CD4-positive, alpha-beta T cell treated with Interleukin-17A for 4 hours (primary cell): ENCODE measurements at places on chromosomes 2 and 18.

DNA sequence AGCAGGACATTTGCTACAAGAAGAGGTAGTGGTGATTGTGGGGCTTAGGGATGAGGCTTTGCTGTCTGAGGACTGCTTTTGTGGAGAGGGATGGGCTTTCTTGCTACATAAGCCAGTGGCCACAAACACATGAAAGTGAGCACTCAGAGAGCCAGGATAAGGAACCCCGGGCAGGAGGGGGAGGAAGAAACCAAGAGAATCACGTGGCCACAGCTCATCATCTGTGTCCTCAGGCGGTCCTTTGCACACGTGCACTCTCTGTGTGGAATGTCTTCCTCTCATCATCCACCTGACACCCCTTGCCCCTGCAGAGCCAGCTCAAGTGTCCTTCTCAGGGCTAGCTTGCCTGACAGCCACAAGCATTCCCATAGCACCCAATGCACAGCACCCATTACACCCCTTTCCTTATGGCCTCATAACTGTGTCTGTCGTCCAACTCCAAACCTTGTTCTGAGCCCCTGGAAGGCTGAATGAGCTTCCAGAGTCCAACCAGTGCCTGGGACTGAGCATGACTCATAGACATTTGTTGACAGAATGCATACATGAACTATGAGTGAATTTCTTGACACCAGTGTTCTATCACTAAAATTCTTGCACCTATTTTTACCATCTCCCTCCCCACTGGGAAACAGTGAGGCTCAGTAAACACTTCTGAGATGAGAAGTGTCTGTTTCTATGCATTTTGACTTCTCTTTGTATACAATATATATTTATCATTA lies 398.3 kb downstream of the ALK start:
- DNase-seq = no peak

DNA sequence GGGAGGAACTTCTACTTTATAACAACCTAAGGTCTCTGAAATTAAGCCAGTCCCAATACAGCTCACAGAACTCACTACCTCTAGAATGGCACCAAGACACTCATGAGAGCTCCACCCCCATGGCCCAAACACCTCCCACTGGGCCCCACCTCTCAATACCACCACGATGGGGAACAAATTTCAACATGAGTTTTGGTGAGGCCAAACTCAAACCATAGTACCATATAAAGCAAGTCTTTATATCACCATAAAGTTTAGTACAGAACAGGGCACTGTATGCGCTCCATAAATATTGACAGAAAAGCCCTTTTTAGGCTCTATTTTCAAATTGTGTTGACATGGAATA lies 3.3 kb downstream of the AFG3L2 start:
- no peak for DNase-seq

DNA sequence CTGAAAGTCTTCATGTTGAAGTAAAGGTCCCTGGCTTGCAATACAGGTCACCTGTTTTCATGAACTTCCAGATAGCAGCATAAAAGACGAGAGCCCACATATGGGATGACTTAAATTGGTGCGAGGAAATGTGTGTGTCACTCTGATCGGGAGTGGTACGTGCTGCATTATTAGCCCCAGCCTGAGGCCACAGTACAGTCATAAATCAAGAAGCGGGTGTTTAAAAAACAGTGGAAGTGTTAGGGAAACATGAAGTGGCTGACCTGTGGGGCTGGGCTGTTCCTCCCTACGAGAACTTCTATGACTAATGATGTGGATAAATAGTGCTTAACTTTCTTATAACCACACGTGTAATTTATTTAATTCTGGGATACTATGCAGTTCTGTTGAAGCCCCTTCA lies 24.4 kb downstream of the RDH14 start:
- no peak for DNase-seq

GRCh38 chr2:13649918-13650317 lies 933.2 kb downstream of the TRIB2 start:
- DNase-seq = no peak

- no peak for DNase-seq
Measured at GRCh38 chr2:234970477-234970882, 18.7 kb downstream of the SH3BP4 start.

DNA sequence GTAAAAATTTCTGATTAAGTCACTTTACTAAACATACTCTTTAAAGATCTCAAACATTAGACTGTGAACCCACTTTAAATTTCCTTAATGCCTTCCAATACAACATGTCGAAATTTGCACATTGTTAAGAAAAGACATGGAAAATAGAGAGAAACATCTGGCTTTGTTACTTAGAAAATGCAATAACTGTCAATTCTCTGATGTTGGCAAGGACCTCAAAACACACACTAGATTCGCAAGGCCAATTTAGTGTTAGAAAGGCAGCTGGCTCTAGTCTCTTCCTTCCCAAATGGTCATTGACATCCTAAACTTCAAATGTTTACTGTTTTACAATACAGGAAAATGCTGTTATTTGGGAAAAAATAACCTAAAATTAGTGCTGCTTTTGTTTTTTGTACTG lies 110.6 kb downstream of the UPP2 start:
- no peak for DNase-seq

- DNase-seq = no peak
Measured at GRCh38 chr18:75209951-75210258, 692 bp upstream of the TSHZ1 start.

DNA sequence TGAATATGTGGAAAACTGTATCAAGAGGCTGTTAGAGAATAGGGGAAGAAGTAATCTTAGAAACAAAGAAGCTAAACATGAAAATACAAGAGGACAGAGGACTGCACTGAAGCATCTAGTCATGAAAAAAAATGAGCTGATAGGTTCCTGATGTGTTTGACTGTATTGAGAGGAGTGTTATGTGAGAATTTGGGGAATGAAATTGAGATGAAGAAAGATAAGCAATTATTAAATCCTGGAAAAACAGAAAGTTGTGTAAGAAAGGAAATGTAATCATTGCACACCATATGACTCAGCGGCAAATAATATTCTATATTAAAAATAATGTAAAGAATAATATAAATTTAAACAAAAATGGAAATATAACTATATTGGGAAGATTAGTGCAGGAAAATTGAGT lies 71.2 kb downstream of the SEMA4F start:
- no peak for DNase-seq

DNA sequence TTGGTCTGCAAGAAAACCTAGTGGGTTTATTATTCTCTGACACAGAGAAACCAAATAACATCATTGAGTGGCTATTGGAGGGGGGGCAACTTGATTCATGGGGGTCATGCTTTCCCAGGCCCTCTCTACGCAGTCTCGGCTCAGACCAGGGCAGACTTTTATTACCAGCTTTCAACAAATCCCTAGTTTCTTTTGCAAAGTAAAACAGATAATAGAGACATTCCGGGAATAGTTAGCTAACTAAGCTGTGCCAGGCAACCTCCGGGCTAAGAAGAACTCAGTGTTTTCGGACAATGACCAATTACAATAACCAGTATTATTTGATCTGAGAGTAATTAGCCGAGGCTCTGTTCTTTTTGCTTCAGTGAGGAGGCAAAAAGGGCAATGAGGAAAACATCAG lies 66.3 kb downstream of the CDK15 start:
- DNase-seq = no peak

DNA sequence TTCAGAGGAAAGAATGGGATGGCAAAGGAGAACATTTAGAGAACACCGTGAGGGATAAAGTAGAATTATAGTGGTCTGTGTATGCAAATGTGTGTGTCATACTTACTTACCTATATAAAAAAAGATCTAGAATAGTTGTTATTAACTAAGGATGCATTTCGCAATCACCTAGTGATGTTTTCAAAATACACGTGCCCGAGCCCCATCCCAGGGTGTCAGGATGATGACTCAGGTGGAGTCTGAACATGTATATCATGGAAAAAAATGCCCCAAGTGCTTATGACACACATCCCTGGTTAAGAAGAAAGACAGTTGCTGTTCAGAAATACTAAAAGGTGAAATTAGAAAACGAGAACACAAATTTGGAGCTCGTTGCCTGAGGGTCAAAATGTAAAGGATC lies 109.0 kb downstream of the CERS6 start:
- DNase-seq = peak; percentile 12

GRCh38 chr2:225002656-225003045 lies 39.6 kb downstream of the DOCK10 start:
- peak; percentile 61 for DNase-seq

DNA sequence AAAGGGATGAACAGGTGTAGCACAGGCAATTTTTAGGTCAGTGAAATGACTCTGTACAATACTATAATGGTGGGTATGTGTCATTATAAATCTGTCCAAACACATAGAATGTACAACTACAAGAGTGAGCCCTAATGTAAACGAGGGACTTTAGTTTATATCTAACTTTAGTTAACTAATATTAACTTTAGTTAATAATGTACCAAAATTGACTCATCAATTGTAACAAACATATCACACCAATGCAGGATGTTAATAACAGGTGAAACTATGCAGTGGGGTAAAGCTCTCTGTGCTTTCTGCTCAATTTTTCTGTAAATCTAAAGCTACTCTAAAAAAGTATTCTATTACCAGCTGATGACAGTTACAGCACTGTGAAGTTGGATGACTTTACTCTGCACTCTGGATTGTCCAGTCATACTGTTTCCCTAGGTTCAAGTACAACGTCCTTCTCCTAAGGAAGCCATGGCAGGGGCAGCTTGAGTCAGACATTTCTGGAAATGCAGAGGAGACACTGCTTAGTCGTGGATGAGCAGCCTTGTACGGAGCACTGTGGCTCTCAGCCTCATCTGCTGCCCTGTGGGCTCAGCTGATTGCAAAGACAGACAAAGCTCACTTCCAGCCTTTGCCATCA lies 26.1 kb downstream of the TGFA start:
- no peak for DNase-seq

DNA sequence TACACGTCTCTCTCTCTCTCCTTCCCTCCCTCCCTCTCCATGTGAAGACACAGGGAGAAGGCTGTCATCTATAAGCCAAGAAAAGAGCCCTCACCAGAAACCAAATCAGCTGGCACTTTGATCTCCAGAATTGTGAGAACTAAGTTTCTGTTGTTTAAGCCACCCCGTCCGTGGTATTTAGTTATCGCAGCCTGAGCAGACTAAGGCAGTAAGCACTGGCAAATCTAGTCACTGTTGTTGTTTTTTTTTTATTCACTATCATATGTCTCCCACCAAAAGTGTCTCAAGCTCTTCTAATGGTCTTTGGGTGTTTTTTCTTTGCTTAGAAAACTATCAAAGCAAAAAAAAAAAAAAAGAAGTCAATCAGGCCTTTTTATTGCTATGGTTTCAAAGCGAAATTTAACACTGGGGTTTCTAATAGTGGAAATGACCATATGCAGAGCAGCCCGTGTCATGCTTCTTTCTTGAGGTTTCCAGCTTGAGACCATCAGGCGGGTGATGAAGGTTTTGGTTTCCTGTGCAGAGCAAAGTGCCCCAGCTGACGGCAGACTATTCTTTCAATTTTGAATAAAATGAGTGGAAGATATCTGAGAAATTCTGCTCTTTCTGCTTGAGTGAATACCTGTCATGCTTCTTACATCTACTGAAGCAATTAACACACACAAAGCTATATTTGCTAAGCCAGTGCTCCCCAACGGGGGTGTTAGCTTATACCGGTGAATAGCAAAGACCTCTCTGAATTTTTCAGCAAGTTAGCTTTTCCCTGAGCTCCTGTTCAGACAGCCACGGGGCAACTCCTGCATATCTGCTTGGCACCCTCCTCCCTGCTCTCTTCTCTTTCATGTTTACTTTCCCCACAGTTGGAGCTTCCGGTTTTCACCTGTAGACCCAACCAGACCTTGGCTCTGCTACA lies 394.1 kb upstream of the ATP5MC3 start:
- DNase-seq = no peak

GRCh38 chr2:208239770-208240493 lies 14.9 kb downstream of the IDH1 start:
- DNase-seq = no peak

- DNase-seq = no peak
Measured at GRCh38 chr18:55657572-55658331, 69.8 kb upstream of the TCF4 start.

- peak; percentile 77 for DNase-seq
Measured at GRCh38 chr2:96895746-96896651, 26.1 kb upstream of the SEMA4C start.

DNA sequence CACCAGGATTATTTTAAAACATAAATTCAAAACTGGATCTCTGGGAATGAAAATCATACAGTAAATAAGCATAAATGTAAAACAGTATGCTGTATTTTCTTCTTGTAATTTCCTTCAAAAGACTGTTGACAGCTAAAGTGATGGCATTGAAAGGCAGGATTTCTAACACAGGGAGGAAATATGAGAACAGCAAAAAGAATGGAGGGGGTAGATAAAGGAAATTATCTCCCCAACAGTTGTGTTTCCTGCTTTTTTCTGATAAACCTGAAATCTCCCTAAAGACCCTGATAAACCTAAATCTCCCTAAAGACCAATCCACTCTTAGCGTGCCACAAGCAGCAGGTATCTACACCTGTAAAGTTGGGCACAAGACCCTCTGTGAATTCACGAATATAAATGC lies 50.8 kb downstream of the PIAS2 start:
- DNase-seq = no peak

DNA sequence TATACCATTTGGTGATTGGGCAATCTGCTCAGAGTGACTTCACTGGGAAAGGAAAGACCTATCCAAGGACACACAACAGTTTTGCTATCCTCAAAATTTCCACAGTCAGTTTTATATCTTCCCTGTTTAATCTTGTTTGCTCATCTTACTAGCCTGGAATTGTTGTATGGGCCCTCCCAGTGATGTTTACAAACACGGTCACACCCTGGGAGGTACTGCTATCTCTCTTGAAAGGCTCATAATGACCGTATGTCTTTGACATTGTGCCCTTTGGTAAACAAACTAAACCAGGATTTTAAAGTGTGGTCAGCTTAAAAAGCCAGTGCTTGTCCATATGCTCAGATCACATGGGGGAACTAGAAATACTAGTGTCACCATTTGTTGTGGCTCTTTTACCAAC lies 277.0 kb downstream of the CDH2 start:
- no peak for DNase-seq

DNA sequence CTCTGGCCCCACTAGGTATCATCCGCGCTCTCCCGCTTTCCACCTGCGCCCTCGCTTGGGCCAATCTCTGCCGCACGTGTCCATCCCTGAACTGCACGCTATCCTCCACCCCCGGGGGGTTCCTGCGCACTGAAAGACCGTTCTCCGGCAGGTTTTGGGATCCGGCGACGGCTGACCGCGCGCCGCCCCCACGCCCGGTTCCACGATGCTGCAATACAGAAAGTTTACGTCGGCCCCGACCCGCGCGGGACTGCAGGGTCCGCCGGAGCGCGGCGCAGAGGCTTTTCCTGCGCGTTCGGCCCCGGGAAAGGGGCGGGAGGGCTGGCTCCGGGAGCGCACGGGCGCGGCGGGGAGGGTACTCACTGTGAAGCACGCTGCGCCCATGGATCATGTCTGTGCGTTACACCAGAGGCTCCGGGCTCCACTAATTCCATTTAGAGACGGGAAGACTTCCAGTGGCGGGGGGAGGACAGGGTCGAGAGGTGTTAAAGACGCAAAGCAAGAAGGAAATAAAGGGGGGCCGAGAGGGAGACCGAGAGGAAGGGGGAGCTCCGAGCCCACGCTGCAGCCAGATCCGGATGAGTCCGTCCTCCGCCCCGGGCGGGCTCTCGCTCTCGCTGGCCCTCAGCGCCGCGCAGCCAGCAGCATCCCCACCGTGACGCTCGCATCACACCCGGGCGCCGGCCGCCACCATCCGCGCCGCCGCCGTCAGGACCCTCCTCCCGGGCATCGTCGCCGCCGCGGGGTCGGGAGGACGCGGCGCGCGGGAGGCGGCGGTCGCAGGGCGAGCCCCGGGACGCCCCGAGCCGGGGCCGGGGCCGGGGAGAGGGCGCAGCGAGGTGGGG lies 664 bp downstream of the NETO1 start:
- DNase-seq = no peak

GRCh38 chr2:8004250-8004681 lies 677.6 kb upstream of the ID2 start:
- no peak for DNase-seq

GRCh38 chr2:68825866-68826265 lies 45.3 kb downstream of the BMP10 start:
- DNase-seq = no peak
